B cell (primary cell): ENCODE measurements at places on chromosomes 1 and 21. TPM values are rescaled to one million over a fixed set of nuclear protein-coding genes. Genes with fewer than 3 reads are reported as not detected.

A3GALT2 gene
- total RNA-seq = not detected in 2 replicates

AMY1C gene
- not detected in 2 replicates for total RNA-seq

PRCC gene
- 83.4 and 91.0 TPM in 2 replicates for total RNA-seq

CHIA gene
- not detected in 2 replicates for total RNA-seq

PRDM16 gene
- 0.12 and 0.22 TPM in 2 replicates for total RNA-seq

TIAM1 gene
- 0.90 and 1.0 TPM in 2 replicates for total RNA-seq
